Right kidney (tissue), 9 donors: ENCODE measurements at places on chromosomes 12 and 14.

- DNase-seq = no peak
These were observed 129.5 kb upstream of the RTL1 start for GRCh38 chr14:101033006-101033405.

GRCh38 chr12:83199069-83199468, 512.4 kb downstream of the TMTC2 start:
- no peak for DNase-seq

- DNase-seq = no peak
These were observed 106.5 kb upstream of the PLXNC1 start for GRCh38 chr12:94041850-94042249.

- DNase-seq = no peak
These were observed 288.7 kb downstream of the NAV3 start for GRCh38 chr12:78119351-78119918.

GRCh38 chr12:104336115-104336514, 32.6 kb downstream of the EID3 start:
- no peak for DNase-seq

DNA sequence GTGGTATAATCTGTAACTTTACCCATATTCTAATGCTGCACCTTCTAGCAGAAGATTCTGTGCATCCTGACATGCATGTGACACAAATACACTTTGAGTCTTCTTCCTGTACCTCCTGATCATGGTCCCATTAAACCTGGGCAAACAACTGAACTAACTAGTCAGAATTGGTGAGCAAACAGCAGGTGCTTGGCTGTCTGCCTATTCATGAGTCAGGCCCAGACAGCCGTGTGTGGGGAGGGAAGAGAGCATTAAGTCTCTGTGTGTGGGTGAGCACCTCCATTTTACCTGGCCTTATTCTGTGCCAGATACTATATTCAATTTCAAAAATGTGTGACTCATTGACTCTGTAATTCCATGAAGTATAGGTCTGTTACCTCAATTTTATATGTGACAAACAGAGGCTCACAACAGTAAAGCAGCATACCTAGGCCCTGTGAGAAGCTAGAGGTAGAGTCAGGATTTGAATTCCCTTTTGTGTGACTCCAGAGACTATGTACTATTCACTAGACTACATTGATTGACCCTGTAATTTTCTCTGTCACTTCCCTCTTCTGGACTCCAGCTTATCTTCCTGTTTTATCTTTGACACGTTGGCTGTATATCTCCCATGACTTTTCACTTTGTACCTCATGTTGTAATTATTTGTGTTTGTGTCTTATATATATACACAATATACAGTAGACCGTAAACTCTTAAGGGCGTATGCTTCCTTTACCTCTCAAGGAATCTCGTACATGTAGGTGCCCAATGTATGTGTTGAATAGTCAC, 32.2 kb downstream of the SUSD6 start:
- no peak for DNase-seq

DNA sequence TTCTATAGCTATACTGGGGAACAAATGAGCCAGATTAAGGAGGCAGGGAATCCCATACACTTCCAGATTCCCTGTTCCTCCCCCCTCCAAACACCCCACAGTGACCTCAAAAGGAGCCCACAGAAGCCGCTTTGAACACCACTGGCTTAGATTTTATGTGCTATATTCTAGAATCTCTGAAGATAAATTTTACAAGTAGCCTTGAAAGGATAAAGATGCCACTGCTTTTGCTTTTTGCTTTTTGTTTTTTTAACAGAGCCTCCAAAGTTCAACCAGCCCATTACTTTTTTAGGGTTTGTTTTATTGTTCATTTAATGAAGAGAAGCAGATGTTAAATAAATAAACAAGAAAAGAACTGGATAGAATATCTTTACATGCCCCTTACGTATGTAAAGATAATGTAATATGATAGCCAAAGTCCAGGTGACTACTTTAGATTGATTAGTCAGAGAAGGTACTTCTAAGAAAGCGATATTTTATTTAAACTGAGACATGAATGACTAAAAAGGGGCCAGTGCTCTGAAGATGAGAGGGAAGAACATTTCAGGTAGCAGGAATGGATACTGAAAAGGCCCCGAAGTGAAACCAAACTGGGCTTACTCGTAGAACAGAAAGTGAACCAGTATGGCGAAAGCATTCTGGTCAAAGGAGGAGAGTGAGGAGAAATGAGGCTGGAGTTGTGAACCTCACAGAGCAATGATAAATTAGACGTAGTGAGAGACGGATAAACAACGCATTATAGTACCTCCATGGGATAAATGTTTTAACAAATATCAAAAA, 44.6 kb downstream of the DUSP6 start:
- DNase-seq = no peak

DNA sequence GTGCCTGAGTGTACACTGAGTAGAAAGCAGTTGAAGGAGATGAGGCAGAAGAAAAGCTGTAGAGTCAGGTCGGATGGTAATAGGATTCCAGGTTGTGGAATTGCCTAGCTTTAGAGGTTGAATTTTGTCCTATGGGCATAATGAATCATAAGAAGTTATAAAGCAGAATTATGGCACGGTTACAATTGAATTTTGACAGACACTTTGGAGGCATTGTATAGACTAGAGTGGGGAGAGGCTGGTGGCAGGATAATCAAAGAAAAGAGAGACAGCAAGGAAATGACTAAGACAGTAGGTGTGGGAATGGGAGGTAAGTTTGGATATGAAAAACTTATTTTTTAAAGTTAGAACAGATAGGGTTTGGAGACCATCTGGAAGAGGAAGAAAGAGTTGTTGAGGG, 102.6 kb downstream of the NTN4 start:
- no peak for DNase-seq

DNA sequence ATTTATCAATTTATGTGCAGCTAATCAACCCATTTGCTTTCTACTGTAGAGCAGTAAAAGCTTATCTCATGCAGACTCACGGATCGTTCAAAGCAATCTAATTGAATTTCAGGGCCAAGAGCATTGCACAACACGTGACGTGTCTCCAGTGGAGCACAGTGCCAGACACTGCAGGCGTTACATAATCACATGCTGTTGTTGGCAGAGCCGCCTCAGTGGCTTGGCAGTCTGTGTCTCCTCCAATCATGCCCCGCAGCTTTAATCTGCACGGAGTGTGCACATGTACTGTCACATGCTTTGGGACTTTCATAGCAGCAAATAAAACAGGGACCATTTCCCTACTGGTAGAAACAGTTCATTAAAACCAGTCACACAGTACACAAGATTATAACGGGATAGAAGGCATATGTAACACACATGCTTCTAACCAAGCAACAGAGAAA, 309.3 kb downstream of the ITPR2 start:
- DNase-seq = no peak

GRCh38 chr14:47085678-47086077, 434.1 kb upstream of the RPL10L start:
- DNase-seq = no peak
